ENCODE measurements at places on chromosomes 7 and 10.

DNA sequence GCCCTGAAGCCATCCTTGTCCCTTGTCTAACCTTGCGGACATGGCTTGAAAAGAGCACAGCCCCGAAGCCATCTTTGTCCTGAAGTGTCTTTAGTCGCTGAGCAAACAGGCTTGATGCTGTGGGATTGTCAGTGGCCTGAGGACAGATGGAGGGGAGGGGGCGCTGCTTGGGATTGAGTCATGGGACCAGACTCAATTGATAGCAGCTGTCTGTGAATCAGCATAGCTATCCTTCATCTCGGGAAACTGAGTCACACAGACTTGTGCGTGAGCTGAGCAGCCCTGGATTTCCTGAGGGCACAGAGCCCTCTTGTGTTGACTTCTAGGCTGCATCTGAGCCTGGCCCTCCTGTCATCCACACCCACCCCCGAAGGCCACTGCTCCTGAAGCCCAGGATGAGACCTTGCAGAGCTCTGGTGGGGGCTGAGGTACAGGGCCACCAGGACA lies 14.4 kb downstream of the MYO1G start:
- DNase-seq = no peak

DNA sequence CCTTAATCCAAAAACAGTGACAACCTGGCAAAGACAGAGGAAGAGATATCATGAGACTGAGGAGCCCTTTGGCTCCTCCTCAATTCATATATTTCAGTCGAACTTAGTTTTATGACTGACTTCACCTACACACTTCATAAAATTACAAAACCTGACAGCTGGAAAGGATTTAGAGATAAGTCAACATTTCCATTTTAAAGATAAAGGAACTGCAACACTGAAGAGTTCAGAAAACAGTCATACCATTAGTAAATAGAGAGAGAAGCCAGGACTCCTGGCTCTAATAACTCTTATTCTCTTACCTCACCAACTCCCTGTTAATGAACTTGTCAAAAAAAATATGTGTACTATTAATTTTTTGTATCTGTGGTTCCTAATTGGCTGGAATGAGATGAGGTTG lies 141.0 kb upstream of the COL1A2 start:
- no peak for DNase-seq

GRCh38 chr7:151366166-151366879 lies 24.7 kb downstream of the NUB1 start:
- DNase-seq = no peak

GRCh38 chr7:45564485-45564884 lies 9.7 kb upstream of the ADCY1 start:
- DNase-seq = no peak

- DNase-seq = no peak
Observed at GRCh38 chr10:129965425-129965808, 1.3 kb upstream of the EBF3 start.

- no peak for DNase-seq
Observed at GRCh38 chr10:69854511-69855345, 53.0 kb downstream of the COL13A1 start.

- DNase-seq = no peak
Observed at GRCh38 chr7:128937271-128937646, 468 bp upstream of the IRF5 start.

DNA sequence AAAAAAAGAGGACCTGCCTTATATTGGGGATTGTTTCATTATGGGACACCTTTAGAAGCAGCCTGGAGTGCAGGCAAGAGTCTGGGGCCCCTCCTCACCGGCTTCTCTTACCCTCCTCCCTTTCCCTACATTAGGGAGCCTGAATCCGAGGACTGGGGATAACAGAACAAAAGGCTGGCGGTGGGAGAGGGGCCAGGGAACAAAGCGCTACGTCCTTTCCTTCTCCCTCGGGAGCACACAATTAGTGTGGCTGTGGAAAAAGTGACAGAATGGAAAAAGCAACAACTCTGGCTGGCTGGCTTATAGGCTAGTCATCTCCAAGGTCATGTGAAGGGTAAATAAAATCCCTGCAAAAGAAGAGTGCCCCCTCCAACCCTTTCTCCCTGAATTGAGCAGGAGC lies 74.7 kb downstream of the LSM5 start:
- DNase-seq = no peak

- DNase-seq = no peak
Observed at GRCh38 chr10:112738606-112739591, 211.1 kb upstream of the TCF7L2 start.

- DNase-seq = peak; percentile 33
Observed at GRCh38 chr10:77970869-77971803, 44.6 kb upstream of the DLG5 start.

GRCh38 chr10:34112171-34112782 lies 702.8 kb downstream of the PARD3 start:
- no peak for DNase-seq

GRCh38 chr10:21068026-21068656 lies 171.0 kb upstream of the NEBL start:
- no peak for DNase-seq

DNA sequence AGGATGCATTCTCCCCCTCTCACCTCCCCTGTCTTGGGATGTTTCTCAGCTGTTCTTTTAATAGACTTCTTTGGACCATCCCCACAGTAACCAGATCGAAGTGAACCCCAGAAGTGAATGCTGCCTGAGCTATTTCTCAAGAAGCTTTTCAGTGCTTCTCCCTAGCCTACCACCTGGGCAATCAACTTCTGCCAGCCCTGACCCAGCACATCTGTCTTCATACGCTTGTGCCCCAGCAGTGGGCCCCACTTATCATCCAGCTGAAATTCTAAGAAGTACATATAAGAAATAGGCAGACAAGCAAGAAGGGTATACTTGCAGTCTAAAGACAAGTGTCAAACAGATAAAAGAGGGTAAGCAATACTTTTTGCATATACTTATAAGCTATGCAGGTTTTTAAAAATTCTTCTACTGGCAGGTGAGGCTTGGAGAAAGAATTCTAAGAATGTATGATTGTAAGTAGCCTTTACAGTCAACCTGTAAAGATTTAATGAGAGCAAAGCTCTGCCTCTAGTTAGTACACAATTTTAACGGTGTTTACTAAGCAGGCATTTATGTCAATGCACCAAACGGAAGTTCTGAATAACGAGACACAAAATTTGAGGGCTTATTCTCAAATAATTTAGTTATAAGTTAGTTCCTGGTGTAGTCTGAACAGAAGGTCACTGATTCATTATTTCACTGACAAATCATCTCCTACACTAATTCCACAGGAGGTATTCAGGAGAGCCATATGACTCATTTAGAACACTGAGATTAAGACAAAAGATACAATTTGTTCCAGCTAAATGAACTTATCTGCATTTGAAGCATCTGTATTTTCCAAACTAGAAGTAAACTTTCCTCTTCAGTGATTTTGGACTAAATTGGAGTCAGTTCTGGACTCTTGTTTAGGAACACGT lies 83.3 kb downstream of the RNLS start:
- peak; percentile 79 for DNase-seq

DNA sequence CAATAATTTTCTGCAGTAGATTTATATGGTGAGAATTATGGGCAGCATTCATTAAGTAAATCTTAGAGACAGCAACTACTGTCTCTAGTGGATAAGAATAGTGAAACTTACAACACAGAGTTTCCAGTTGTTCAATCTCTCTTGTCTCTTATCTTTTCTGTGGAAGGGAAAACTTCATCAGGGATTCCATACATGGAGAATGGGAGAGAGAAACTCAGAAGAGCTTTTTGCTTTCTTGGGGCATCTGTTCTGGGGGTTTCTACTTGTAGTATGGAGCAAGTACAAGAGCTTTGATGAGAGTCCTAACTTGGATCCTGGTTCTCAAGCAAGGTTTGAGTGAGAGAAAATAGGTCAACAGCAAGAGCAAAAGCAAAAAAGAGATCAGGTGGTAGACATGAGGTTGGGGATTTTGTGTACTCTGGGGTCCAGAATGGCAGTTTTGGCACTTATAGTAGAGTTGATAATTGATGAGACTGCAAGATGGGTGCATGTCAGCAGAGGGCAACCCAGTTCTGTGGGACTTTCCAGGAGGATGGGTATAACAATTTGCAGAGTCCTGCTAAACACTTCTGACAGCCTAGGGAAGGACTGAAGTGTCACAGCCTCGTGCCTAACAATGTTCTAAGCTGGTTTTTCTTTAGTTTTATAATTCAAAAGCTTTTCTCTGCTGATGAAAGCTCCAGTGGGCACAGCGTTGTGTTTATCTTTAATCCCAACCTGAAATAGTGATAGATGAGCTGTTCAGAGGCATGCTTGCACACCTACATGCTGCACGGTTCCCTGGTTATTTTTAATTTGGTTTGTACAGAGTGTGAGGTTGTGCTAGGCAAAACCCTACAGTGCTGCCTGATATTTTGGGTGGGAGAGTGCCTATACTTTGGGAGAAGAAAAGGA lies 32.0 kb upstream of the STRIP2 start:
- peak; percentile 16 for DNase-seq

GRCh38 chr10:52056291-52056690 lies 257.8 kb upstream of the DKK1 start:
- no peak for DNase-seq

Data from kidney tubule cell (primary cell).